ENCODE measurements at places on chromosomes 5 and 9.

DNA sequence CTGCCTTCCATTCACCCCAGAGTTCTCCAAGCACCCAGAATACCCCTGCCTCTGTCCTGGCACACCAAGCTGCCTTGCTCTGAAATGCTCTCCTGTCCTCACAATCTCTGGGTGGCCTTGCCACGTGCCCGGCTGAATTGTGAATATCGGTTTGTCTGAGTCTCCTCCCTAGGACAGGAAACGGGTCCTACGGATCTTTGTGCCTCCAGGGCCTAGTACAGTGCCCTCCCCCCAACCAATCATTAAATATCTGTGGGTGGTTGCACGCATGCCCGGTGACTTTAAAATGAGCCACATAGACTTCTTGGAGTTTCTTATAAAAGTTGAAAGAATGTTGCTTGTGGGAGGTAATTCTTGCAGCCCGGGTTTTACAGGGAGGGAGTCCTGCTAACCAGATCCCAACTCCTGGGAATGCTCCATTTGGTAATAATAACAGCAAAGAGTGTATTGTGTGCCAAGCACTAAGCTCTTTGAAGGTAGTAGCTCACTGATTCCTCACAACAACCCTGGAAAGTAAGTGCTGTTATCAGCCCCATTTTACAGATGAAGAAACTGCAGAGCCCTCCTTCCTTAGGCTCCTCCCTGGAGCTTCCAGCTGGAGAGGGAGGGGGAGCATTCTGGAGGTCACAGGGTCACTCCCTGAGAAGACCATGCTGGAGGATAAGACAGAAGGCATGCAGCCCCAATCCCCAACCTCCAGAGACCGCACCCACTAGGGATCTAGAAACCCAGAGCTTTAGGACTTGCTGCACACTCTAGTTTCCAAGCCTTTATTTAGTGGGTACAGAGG is 23.4 kb downstream of the URM1 start:
- DNase-seq: no peak

GRCh38 chr5:65072850-65073249 is 304.1 kb downstream of the CWC27 start:
- DNase-seq: no peak

GRCh38 chr9:76620996-76621395 is 143.2 kb upstream of the PCA3 start:
- DNase-seq: no peak

- DNase-seq: no peak
Measured at GRCh38 chr9:79120533-79120932, 451.2 kb upstream of the TLE4 start.

- DNase-seq: no peak
Measured at GRCh38 chr5:136162008-136162407, 29.4 kb downstream of the SMAD5 start.

DNA sequence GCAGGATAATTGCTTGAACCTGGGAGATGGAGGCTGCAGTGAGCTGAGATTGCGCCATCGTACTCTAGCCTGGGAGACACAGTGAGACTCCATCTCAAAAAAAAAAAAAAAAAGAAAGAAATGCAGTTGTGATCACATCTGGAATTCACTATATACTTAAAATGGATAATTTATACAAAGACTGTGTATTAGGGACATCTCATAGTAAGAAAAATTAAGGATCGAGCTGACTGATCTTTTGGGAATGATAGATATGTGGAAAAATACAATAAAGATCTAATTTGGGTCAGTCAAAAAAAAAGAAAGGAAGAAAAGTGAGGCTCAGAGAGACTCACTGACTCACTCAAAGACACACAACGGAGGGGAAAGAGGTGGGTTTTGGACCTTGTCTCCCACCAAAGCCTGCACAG is 73.2 kb upstream of the STXBP1 start:
- peak; percentile 91 for DNase-seq

DNA sequence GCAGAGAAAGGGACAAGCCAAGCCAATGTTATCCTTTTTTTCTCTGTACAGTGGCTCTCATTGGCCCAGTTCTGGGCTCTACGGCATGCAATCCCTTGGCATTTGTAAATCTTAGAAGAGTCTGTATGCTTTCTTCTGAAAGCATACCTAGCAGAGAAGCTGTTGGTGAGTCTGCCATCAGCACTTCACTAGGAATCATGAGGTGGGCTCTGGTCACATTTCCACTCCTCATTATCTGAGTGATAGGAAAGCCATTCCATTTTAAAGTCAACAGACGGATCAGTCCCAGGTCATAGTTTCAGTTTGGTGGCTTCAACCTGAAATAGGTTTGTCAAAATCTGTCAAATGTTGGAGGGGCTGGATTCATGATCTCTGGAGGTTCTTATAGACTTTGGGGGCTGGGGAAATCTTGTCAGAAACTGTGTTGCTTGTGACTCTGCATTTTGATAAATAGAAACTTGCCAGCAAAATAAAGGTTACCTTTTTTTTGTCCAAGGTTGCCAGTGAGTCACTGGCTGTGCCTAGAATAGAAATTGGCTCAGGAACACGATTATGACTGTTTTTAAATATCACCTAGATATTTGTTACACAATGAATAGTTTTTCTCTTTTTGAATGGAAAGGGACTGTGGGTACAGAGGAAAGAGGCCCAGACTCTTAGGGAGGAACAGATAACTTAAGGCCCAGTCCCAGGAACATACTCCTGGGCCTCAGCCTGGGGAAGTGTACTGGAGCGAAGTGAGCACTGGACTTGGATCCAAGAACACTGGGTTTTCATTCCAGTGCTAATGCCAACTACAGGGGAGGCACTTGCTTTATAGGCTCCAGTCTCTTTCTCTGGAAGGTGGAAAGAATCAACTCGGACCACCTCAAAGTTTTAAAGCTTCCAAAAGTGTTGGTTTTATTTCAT is 183.1 kb downstream of the NMUR2 start:
- no peak for DNase-seq

DNA sequence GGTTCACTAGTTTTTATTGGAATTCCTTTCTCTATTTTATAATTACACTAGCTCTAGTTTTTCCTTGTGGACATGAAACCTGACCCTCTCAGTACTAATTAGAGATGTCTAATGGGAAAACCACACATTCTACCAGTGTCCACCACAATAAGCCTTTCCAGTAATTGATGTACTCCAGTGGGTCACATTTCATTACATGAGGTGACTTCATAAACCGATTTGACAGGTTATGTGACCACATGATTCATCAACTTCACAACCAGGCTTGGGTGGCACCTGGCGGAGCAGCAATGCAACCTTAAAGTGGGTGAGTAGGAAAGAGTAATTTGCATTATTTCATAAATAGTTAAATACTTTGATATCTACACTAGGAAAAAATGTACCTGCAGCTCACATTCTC is 284.2 kb upstream of the ADAMTS16 start:
- DNase-seq: no peak

- peak; percentile 90 for DNase-seq
Measured at GRCh38 chr5:78972654-78973428, 12.3 kb downstream of the ARSB start.

GRCh38 chr9:93257808-93258331 is 73.9 kb downstream of the WNK2 start:
- DNase-seq: no peak

GRCh38 chr5:167982-168660 is 23.2 kb upstream of the LRRC14B start:
- DNase-seq: peak; percentile 97

GRCh38 chr5:140342896-140343295 is 3.5 kb downstream of the HBEGF start:
- no peak for DNase-seq

- DNase-seq: no peak
Measured at GRCh38 chr5:883475-884181, 9.0 kb downstream of the BRD9 start.

GRCh38 chr5:157486221-157486681 is 26.2 kb downstream of the NIPAL4 start:
- DNase-seq: no peak

DNA sequence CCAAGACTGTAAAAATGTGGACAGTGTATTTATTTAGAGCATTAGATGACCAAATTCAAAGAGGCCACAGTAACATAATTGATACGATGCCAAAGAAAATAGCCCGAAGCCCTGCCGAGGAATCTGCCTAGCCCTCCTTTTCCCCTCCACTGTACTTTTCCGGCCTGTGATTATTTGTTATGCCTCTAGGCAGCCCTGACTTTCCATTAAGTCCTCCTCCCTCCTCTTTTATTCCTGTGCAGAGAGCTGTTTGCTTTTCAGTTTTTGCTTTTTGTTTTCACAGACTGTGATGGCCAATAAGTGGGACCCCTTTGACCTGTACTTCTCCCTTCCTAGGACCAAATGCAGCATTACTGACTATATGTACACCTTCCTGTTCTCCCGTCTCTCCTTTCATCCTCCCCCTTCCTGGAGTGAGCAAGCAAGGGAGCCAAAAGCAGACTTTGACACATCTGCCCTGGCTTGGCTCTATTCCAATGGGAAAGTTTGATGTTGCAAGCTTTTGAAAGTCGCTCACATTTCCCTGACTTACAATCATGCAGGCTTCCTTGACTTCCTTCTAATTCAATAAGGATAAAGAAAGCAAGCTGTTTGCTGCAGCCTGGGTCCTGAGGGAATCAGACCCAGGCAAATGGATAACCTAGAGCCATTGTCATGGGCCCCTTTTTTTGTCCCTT is 76.1 kb downstream of the NREP start:
- DNase-seq: peak; percentile 98

DNA sequence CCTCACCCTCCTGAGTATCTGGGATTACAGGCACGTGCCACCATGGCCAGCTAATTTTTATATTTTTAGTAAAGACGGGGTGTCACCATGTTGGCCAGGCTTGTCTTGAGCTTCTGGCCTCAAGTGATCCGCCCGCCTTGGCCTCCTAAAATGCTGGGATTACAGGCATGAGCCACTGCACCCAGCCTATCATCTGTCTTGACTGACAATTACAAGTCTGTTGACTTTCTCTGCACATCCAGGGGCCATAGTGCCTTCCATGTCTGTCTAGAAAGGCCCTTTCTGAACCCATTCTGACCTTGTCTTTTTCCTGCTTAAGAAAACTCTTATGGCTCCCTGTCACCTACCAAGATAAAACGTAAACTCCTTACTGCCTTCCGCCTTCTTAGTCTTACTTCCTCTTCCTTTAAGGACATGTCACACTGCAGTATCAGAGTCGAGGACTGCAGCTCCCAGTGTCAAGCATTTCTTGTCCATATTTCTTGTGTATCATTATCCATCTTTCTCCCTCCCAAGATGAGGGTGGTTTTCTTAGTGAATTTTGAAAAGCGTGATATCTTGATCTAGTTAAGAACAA is 49.9 kb upstream of the SHB start:
- DNase-seq: no peak

DNA sequence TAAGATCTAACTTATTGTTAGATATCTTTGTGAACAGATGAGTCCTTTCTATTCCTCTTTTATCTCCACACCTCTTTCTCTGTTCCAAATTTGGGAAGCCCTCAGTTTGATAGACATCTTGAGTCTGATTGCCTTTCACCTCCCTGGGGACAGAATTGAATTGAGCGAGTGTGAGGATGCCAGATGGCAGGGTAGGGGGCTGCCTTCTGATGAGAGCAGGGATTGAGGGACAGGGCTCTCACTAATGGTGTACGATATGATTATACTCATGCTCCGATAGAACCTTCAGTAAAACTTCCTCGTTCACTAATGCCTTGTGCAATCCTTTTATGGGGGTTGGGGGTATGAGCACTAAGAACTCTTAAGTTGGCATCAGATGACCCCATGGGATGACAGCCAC is 172.1 kb upstream of the DAP start:
- DNase-seq: no peak

GRCh38 chr5:112975721-112976431 is 722 bp upstream of the DCP2 start:
- DNase-seq: no peak

DNA sequence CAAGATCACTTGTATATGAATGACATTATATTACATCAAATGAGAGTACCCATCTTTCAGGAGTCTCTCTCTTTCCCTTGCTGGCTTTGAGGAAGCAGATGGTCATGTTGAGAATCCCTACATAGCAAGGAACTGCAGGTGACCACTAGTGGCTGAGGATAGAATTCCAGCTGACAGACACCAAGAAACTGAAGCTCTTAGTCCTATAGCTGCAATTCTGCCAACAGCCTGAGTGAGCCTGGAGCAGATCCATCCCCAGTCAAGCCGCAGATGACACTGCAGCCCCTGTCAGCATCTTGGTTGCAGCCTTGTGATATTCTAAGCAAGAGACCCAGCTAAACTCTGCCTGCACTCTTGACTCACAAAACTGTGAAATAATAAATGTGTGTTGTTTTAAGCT is 531.5 kb downstream of the CSNK1G3 start:
- DNase-seq: no peak

GRCh38 chr9:125126019-125126746 is 17.1 kb downstream of the SCAI start:
- peak; percentile 100 for DNase-seq

GRCh38 chr9:35114840-35115628 is 628 bp downstream of the ATOSB start:
- peak; percentile 55 for DNase-seq

DNA sequence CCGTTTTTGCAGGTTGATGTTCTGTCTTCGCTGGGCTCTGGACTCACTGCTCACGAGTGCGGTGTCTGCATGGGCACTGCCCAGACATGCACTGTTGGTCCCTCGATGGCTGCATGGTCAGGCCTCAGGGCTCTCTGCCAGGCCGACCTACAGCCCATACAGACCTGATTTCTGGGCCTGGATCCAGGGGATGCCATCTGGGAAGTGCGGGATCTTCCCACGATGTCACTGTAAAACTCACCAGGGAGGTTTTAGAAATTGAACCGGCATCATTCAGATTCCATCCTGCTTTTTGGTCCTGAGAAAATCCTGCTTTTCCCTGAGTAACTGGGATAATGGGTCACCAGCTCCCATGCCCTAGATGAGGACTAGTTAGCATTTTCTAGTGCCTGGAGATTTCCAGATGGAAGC is 9.1 kb downstream of the S1PR3 start:
- no peak for DNase-seq

GRCh38 chr9:122812736-122813135 is 12.8 kb downstream of the OR1K1 start:
- no peak for DNase-seq

- DNase-seq: no peak
Measured at GRCh38 chr5:173699966-173700365, 83.5 kb upstream of the BOD1 start.

DNA sequence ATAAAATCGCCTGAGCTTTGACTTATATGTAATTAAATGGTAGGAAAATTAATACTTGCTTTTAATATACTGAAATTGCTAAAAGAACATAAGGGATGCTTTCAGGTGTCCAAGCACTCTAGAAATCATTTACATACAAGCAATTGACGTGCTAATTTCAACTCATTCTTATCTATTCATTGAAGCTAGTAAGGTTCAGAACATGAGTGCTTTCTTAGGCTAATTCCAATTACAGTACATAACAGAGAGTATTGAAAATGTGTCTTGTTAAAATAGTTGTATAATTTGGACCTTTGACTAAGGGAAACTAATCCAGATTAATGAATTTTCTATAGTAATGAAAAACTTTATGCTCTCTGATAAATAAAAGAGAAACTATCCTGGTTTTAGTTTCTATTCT is 1016.4 kb upstream of the TYRP1 start:
- DNase-seq: no peak
